NB4 (cell line): ENCODE measurements at places on chromosomes 6 and 20.

DNA sequence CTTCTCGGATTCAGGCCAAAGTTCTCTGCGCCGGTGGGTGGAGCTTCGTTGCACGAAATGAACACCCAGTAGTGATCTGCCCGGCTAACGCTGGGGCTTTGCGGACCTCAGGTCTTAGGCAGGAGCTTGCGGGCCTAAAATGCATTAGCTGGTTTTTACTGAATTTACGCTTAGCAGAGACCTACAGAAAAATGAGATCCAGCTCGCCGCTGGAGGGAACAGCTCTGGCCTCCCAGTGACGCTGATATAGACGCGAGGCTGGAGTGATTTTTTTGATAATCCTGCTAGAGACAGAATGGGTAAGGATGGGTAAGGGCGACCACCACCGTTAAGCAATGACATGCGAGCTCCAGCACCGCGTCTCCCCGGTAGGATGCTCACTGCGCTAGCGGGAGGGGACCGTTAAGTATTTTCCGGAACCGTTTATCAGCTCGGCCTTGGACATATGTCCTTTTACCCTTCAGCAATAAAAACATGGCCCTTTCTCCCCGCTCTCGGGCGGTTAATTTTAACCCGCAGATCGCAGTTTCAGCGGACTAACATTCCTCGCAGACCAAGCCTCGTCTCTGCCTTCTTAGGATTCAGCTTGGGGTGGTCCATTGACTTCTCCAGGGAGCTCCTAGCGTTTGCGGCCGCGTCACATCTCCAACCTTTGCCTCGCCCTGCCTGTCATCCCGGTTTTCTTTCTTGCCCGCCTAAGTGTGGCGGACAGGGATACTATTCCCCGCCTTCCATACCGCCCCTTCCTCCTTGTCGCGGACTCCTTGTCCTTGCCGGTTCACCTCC lies 109.3 kb downstream of the GPX5 start:
- DNase-seq, result no peak

DNA sequence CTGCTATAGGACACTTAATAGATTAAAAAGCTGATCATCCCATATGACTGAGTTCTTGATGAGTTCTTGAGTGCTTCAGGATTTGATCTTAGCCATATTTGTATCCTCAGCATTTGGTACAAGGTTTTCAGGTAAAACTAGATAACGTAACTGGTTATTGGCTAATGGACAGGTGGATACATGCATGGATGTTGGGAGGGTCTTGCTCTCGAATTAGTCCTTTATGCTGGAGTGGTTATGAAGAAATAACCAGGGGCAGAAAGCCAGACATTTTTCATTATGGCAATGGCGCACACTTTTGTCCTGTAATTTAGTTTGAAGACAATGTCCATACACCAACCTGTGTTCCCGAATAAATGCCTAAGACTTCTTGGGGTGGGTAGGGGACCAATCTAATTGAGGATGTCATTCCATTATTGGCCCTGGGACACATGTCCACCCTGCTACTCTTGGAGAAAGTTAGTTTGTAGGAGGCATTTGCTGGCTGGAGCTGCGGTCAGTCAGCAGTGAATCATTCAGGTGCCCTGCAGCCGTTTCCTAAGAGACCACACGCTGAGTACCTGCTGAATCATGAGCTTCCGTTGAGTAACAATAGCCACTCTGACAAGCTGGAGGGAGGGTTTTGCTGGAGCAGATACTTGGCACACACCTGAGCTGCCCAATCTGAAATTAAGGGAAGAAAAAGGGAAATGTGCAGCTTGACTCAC lies 194.4 kb downstream of the FOXA2 start:
- DNase-seq, result no peak

- no peak for DNase-seq
Measured at GRCh38 chr6:12937971-12938370, 221.4 kb downstream of the PHACTR1 start.

DNA sequence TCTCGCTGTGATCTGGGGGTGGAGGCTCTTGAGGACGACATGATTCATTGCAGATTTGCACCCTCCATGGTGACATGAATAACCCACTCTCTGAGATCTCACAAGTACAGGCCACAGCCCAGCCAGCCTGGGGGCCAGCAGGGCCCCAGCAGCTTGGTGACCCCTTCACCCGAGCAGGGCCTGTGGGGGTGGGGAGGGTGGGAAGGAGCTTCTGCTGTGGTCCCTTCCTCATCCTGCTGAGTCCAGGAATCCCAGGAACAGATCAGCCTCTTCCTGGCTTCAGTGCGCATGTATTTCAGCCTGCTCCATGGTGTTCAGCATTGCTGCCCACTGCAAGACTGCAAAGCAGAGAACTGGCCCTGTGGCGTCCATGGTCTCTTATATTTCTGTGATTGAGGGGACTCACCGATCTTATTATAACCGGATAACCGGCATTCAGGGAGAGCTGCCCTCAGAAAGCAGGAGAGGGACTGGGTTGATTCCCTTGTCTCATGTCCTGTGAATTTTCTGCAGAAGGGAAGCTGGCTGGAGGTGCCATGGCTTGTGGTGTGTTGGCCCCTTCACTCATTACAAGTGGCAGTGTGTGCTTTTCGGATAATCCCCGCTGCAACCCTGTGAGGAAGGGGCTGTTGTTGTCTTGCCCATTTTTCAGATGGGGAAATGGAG lies 118.8 kb upstream of the FRMD1 start:
- DNase-seq, result no peak

- no peak for DNase-seq
Measured at GRCh38 chr6:116016846-116017545, 43.7 kb downstream of the FRK start.

DNA sequence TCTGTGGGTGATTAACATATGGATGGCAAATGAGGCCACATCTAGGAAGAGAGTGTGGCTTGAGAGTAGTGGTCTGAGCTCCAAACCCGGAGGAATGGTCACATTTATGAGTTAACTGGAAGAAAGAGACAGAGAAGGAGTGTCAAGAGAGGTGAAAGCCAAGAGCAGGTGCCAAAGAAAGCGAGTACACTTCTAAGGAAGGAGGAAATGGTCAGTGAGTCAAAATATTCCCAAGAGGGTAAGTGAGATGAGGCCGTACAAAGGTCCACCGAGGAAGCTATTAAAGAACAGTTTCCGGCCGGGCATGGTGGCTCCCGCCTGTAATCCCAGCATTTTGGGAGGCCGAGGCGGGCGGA lies 104.5 kb upstream of the RNF24 start:
- no peak for DNase-seq

DNA sequence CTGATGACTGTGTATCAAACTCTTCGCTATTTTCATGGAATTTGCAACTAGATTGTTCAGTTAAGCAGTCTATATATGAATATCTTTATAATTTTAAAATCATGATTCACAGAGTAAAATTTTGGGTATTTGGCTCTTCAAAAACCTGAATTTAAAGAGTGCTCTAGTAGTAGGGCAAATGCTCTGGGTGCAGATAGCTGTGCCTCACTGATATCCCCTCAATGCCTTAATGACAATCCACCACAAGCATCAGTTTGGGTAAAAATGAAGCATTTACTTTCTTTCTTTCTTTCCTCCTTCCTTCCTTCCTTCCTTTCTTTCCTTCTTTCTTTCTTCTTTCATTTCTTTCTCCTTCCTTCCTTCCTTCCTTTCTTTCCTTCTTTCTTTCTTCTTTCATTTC lies 239.7 kb downstream of the ADGRB3 start:
- DNase-seq, result no peak

DNA sequence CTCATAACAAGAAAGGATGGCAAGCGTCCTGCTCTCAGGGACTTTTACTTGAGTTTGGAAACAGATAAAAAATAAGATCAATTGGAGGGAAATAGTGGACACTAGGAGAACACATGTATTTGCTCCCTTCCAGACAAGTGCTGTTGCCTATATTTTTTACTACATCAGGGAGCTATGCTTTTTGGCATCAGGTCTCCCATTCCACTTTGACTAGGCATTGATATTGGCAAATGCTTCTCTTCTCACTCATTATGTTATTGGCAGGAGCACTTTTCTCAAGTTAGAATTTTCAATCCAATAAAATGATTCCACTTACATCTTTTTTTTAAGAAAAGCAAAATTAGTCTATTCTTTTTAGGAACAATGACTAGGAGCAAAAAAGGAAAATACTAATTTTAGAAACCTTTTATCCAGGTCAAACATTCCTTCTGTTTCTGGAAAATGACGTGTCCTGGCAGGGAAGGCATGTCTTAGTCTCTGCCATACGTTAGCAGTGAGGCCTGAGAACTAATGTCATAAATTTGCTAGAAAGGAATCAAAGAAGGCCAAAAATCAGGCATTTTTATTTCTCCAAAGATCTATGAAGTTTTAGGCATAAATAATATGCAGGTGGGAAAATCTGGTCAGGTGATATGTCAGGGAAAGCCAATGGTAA lies 21.4 kb downstream of the BCAS1 start:
- no peak for DNase-seq

GRCh38 chr6:6890400-6890858 lies 217.3 kb upstream of the RREB1 start:
- DNase-seq, result peak; percentile 74

- no peak for DNase-seq
Measured at GRCh38 chr6:132961122-132961521, 146.8 kb downstream of the RPS12 start.

DNA sequence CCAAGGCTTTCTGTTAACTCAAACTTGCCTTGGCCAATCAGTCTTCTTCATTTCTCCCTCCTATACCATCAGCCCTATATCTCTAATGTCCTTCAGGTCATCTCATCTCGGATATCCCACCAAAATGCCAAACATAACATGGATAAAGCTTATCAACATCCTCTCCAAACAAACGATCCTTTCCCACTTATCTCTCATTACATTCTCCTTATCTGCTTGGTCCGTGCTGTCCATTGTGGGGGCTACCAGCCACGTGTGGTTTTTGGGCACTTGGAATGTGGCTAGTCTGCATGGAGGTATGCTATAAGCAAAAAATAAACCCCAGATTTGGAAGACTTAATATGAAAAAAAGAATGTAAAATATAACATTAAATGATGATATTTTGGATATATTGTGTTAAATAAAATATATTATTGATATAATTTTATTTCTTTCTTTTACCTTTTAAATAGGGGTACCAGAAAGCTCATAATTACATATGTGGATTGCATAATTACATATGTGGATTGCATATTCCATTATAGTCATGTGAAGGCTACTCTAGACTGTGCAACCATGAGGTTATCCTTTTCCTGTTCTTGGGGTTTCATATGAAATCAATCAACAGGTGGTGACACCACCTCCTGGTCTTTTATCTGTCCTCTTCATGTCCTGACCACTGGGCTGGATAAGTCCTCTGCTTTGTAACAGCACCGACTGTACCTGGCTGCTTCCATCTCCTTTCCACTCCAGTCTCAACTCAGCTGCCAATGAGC lies 123.0 kb downstream of the CD83 start:
- no peak for DNase-seq

DNA sequence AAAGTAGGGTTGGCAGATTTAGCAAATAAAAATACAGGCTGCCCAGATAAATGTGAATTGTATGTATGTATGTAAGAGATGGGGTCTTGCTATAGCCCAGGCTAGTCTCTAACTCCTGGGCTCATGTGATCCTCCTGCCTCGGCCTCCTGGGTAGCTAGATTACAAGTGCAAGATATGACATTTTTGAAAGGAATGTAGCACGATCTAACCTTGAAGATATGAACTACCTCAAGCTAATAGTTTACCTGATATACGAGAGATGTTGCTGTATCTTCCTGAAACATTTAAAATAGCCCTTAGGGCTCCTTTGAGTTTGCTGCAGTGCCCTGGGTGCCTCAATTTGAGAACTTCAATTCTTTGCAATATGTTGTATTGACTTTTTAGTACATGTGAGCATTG lies 42.1 kb downstream of the AFG1L start:
- no peak for DNase-seq

DNA sequence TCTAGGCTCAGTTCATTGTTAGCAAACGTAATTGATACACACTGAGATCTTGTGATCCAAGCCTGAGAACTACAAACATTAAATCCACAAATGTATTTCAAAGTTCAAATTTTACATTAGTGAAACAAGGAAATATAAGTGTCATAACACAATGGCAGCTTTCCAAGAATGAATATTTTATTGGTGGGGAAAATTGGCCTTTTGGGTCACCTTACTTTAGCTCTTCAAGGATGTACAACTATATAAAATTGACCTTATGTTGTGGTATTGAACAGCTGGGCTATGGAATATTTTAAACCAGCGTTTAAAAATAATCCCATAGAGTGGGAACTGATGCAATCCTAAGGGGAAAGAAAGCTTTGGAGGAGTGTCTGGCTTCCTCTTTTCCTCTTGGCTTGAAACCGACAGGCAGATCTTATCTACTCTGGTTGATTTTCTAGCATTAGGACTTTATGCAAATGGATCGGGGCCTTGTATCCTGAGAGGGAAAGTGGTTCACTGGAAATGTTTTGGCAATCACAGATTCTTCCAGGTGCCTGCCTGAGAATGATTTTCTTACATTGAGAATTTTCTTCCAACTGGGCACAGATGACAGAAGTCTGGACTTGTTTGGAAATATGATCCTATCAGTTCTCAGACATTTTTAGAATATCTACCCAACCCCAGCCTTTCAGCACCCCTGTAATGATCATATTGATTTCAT lies 184.8 kb upstream of the ECI2 start:
- peak; percentile 69 for DNase-seq

GRCh38 chr6:101129851-101130250 lies 248.7 kb upstream of the ASCC3 start:
- no peak for DNase-seq

DNA sequence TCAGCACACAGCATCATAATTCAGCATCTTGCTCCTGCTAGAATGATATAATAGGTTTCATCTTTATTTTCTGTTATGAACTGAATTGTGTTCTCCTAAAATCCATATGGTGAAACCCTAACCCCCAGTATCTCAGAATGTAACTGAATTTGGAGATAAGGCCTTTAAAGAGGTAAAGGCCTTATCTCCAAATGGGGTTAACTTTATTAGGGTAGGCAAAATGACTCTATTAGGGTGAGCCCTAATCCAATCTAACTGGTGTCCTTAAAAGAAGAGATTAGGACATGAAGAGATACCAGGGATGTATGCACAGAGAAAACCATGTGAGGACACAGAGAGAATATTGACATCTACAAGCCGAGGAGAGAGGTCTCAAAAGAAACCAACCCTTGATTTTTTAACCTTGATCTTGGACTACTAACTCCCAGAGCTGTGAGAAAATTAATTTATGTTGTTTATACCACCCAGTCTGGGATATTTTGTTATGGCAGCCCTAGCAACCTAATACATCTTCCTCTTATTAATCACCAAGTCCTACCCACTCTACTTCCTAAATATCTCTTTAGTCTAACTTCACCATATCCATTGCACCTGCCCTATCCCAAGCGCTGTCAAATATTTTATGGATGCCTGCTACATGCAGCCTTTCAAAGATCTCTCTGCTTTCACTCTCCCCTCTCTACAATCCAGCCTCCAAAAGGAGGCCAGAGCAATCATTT lies 8.5 kb upstream of the MRS2 start:
- no peak for DNase-seq

- no peak for DNase-seq
Measured at GRCh38 chr20:57716901-57717300, 7.1 kb upstream of the PMEPA1 start.

- no peak for DNase-seq
Measured at GRCh38 chr6:19668710-19669109, 168.5 kb upstream of the ID4 start.

DNA sequence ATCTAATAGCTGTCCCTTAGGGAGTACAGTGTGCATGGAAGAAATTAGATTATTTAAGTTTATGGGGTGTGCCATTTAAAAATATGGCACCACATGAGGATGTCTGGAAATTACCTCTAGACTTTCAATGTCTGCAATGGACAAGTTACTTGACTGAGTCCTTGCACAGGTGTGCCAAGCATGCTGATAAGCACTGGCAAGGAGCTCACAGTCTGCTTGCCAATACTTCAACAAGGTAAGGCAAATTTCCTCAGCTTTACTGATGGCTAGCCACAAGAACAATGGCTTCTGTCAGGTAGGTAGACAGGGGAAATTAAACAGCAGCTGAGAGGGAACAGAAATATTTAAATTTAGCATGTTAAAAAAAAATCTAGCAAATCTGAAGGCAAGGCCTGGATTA lies 91.1 kb upstream of the TRAF3IP2 start:
- DNase-seq, result no peak
